ENCODE measurements at places on chromosomes 6 and 20.

GRCh38 chr20:49768204-49769047 lies 44.2 kb upstream of the SLC9A8 start:
- DNase-seq = peak; percentile 76

DNA sequence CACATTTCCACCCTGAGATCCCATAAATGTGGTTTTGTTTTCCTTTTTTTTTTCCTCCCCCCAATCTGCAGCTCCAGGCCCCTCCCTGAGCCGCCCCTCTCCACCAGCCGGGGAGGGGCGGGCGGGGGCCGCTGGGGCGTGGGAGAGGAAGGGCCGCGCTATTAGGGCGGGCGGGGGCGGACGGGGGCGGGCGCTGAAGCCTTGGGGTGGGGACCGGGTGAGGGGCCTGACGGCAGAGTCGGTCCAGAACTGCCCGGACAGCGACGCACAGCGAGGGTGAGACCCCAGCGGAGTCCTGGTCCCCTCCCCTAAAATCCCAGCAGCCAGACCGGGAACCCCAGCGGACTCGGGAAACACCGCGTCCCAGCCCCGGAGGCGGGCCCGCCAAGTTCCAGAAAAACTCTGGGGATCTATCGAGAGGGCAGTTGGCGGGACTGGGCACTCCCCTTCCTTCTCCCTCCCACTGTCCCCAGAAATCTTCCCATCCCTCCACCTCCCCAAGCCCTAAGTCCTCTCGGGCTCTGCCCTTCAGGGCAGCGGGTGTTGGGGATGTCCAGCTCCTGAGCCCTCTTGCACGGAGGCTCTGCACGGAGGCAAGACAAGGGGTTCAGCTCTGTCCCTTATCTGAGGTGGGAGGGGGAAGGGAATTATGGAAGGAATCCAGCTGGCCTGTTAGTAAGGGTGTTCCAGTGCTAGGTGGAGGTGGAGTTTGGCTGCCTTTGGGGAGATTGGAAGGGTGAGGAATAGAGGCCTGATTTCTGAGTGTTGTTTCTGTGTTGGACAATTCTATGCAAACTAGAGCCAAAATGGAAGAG lies at the start of gene PRICKLE4:
TSS of gene PRICKLE4 (plus strand) at position 232 of the 815 bp plus-strand sequence. CDS start 2,692 bp downstream, outside the sequence.
- no peak for DNase-seq

DNA sequence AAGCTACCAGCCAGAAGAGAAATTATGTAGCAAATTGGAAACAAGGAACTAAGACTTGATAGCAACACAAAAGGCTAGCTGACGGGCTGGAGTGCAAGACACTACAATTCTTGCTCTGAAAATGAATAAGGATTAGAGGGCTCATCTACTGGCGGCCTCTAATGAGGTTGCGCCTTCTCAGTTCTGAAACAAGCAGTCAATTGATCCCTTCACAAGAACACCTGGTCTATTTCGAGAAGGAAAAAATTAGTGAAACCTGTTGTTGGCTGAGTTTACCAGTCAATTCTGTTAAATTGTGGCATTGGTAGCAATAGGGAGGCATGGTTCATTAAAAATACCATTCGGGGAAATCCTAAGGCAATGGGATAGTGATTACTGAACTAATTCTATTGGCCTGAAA lies 74.8 kb upstream of the JARID2 start:
- no peak for DNase-seq

- DNase-seq = no peak
Observed at GRCh38 chr20:11076434-11077105, 402.8 kb upstream of the JAG1 start.

GRCh38 chr20:47124181-47124717 lies 229.6 kb downstream of the EYA2 start:
- no peak for DNase-seq

- no peak for DNase-seq
Observed at GRCh38 chr20:48384147-48384818, 443.5 kb downstream of the PREX1 start.

- DNase-seq = no peak
Observed at GRCh38 chr6:19691465-19692167, 145.6 kb upstream of the ID4 start.

GRCh38 chr6:3381233-3381921 lies 75.5 kb downstream of the SLC22A23 start:
- DNase-seq = no peak

- DNase-seq = no peak
Observed at GRCh38 chr6:78810698-78811097, 56.7 kb upstream of the IRAK1BP1 start.

GRCh38 chr6:108877046-108877751 lies 29.0 kb downstream of the ARMC2 start:
- no peak for DNase-seq

DNA sequence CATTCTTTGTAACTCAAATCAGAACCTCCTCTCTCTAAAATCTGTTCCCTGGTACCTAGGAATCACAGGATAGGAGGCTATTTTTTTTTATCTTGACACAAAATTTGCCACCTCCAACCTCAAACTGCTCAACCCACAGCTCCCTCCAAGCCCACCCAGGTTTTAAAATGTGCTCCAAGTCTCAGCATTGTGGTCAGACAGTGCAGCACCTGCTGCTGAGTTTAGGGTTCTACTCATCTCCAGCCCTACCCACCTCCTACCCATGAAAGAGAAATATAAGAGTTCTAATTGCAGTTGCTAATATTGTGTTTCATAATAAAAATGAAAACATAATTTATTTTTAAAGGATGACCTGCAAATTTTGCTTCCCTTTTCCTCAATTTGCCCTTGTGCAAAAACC lies 496.5 kb downstream of the MAFB start:
- DNase-seq = no peak

DNA sequence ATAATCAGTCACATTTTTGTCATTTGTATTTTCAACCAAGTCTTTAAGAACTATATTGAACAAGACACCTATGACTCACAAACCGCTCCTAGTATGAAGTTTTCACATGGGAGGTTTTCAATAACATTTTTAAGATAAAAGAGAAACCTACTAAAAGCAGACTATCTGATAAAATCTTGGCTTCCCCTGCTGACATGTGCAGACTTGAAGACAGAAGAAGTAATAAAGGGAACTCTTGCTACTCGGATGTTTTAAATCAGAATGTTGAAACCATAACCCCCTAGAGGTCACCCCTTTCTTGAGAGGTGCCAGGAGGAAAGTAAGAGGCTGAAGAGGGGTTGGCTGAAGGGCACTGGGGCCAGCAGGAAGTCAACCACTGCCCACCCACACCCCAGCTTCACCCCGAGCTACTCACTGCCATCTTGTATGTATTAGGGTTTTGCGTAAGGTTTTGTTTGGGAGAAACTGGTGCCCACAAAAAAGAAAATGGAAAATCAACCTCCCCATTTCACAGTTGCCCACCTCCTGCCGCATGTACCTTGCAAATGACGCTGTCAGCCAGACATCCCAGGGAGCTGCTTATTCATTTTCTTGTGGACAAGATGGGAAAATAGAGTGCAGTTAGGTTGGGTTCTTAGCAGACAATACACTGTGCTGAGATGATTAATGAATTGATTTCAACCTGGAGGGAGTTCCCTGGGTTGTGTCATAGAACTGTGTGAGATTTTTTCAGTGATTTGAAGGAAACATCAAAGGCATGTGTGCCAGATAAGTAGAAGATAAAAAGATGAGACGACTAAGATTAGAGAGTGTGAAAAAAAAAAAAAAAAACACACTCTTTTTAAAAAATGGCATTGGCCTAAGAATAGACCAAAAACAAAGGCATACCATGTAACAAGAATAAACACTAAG lies 83.2 kb upstream of the TAB2 start:
- peak; percentile 74 for DNase-seq

DNA sequence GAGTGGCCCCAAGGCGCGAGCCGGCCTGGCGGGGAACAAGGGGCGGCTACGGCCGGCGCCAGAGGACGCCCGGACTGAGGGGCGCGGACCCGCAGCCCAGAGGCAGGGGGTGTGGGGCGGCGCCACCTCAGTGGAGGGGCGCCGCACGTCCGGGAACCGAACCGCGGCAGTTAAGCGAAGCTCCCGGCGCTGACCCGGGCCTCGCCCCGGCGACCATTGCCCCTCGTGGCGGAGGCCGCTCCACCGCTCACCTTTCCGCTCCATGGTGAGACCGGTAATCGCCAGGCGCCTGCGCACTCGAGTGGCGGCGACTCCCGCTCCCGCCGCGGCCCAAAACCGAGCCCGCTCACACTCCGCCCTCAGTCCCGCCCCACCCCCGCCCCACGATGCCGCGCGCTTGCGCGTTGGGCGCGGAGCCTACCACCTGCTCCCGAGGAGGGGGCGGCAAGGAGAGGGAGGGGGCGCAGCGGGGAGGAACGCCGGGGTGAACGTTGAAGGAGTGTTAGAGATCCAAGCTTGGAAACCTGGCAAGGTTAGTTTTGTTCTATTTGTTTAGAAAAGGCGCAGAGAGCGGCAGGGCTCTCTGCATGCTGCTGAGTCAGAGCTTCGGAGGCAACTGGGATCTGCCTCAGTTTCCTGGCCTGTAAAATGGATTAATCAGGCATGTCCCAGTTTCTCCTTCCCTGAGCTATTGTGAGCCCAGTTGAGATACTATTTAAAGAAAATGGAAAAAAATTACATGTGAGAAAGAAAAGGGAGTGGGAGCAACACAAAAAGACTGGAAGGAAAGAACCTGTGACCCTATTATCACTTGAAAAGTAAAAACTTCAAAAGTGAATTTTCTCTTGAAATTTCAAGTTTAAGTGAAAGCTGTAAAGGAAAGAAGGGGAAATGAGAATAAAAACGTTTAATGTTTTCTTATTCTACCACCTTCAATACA lies at the start of gene SRPK1:
TSS of gene SRPK1 (minus strand) at position 306 of the 940 bp plus-strand sequence. CDS start at position 264, 42 bp downstream.
- peak; percentile 74 for DNase-seq

DNA sequence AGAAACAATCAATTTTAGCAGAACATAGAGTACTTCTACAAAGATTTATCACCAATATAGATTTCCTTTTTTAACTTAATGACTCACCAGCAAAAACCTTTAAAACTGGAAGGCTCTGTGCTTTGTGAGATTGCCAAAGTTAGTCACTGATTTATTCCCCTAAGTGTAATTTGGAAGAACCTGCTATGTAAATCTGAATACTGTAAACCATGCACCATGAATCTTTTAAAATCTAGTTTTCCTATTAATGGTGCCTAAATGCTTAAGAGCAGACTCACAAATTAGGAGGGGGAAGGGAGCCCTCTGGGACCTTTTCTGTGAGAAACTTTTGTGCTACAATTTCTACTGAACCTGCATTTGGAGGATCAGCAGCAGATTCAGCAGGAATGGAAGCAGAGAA lies 57.8 kb upstream of the PNRC1 start:
- no peak for DNase-seq

DNA sequence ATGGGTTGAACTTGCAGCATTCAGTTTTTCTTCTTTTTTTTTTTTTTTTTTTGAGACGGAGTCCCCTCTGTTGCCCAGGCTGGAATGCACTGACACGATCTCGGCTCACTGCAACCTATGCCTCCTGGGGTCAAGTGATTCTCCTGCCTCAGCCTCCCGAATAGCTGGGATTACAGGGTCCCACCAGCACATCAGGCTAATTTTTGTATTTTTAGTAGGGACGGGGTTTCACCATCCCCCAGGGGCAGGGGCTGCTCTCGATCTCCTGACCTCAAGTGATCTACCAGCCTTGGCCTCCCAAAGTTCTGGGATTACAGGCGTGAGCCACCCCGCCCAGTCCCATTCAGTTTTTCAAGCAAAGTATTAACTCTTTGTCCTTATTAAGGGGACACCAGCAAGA lies 117.6 kb upstream of the PRSS16 start:
- DNase-seq = no peak

GRCh38 chr6:38239719-38240451 lies 399.8 kb downstream of the BTBD9 start:
- no peak for DNase-seq

DNA sequence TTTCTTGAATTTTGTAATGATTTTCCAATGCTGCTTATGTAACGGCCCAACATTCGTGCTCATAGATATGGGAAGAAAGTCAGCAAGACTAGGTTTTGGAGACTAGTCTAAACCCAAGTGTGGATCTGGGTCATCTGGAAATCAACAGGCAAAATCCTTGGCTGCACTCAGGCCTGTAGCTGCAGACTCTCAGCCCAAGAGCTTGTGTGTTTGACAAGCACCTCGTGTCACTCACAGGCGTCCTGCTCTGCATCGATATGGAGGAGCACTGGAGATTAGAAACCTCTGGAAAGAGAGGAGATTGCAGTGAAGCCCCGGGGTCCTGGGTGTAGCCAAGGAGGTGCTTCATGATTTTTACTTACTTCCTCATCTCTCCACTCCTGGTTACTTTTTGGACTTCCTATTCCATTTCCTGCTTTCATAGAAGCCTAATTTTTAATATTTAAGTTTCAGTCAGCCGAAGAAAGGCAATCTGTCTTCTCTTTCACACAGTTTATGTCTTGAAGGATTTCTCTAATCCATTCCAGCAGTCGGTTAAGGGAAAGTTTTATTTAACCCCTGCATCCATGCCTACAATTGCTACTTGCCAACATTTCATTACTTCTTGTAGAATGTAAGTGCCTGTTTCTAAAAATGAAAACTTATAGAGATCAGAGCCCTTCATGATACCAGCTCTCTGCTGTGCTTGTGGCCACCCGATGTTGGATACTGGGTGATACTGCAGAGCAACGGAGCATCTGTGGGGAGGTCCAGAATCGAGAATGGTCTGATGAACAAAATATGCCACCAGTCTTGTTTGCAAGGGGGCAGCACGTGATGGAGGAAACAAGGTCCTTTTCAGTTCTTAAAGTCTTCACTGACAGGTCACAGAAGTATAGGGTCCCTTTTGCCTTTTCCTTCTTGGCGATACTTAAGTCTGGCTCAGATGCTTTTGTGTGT lies 296.3 kb downstream of the QKI start:
- no peak for DNase-seq

- no peak for DNase-seq
Observed at GRCh38 chr6:111250791-111251354, 163.6 kb downstream of the SLC16A10 start.

DNA sequence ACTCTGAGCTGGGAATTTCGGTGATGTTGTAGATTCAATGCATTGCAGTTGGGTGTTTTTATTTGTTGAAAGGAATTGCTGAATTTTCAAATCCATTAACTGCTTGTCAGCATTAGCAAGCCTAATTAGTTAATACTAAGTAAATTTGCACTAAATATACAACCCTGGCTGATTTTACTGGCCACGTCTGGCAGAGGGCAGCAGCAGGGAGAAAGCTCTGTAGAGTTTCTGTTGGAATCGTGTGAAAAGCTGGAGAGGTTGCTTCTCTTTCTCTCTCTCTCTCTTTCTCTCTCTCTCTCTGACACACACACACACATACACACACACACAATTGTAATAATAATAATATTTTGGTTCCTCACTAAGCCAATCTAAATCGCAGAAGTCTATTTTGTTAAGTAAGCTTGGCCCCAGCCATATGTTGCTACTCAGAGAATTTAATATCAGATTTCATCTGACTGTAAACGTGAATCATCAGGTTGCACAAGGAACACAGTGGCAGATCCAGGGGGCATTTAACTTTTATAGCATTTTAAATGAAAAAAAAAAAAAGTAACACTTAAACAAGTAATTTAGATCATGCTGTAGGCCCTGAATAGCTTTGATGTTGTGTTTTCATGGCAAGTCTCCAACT lies 289.5 kb downstream of the ESR1 start:
- no peak for DNase-seq

GRCh38 chr6:48615041-48615440 lies 504.0 kb upstream of the PTCHD4 start:
- no peak for DNase-seq

GRCh38 chr6:33077908-33078307 lies 2.1 kb downstream of the HLA-DPB1 start:
- DNase-seq = no peak

Data from central memory CD4-positive, alpha-beta T cell (primary cell).